ENCODE measurements at places on chromosomes 11 and 22.

- no peak for DNase-seq
Measured at GRCh38 chr11:115197433-115197832, 306.8 kb downstream of the CADM1 start.

GRCh38 chr22:46879083-46879482 lies 116.6 kb downstream of the TBC1D22A start:
- no peak for DNase-seq

- no peak for DNase-seq
Measured at GRCh38 chr22:25942856-25943411, 200.9 kb downstream of the MYO18B start.

- DNase-seq = no peak
Measured at GRCh38 chr22:37464181-37464580, 22.0 kb downstream of the MFNG start.

GRCh38 chr22:27993774-27994350 lies 74.8 kb upstream of the PITPNB start:
- DNase-seq = no peak

Data from activated naive CD4-positive, alpha-beta T cell treated with Interleukin-2 at 50 U/mL for 16 hours (primary cell).